Skin of body (tissue), 3 donors: ENCODE measurements at places on chromosomes 1 and 21. TPM values are rescaled to one million over a fixed set of nuclear protein-coding genes. Genes with fewer than 3 reads are reported as not detected.

Gene ZMYND12
- total RNA-seq = 0.30 TPM

Gene RAB42
- total RNA-seq = 6.4 TPM

Gene TSPEAR
- total RNA-seq = 4.1 TPM

Gene IFNLR1
- 3.4 TPM for total RNA-seq

Gene AMY1A
- not detected for total RNA-seq

Gene EIF2D
- total RNA-seq = 36.6 TPM

Gene SPRR2E
- 16.7 TPM for total RNA-seq

Gene AKR7A3
- total RNA-seq = 0.39 TPM

Gene CFHR2
- not detected for total RNA-seq

Gene PTPN22
- 2.6 TPM for total RNA-seq

Gene PLA2G2F
- total RNA-seq = 3.0 TPM

Gene SELL
- 12.3 TPM for total RNA-seq
